Smooth muscle cell of the coronary artery (primary cell): ENCODE measurements at places on chromosomes 7 and 10. TPM values are rescaled to one million over a fixed set of nuclear protein-coding genes. Genes with fewer than 3 reads are reported as not detected.

Gene FAM25A
- total RNA-seq, result not detected in 2 replicates

Gene GPAM
- 8.6 and 11.1 TPM in 2 replicates for total RNA-seq

Gene POU6F2
- not detected in 2 replicates for total RNA-seq

Gene TLX1
- total RNA-seq, result not detected in 2 replicates

Gene AFAP1L2
- 0.08 and 0.47 TPM in 2 replicates for total RNA-seq

Gene ZNF107
- 0.70 and 1.2 TPM in 2 replicates for total RNA-seq

Gene HEPACAM2
- total RNA-seq, result under 0.01 TPM in 1 of 2 replicates, not detected in the other

Gene TAS2R38
- not detected in 2 replicates for total RNA-seq

Gene SFXN2
- total RNA-seq, result 4.1 and 5.6 TPM in 2 replicates

Gene HDAC9
- 17.7 and 21.2 TPM in 2 replicates for total RNA-seq

Gene CHST15
- 6.8 and 13.0 TPM in 2 replicates for total RNA-seq

Gene VSTM4
- 0.23 and 11.1 TPM in 2 replicates for total RNA-seq

Gene SLC13A1
- total RNA-seq, result not detected in 2 replicates

Gene MYH16
- 0.08 TPM in 1 of 2 replicates, not detected in the other for total RNA-seq

Gene PALD1
- total RNA-seq, result 1.1 and 1.7 TPM in 2 replicates

Gene CYP17A1
- total RNA-seq, result not detected in 2 replicates

Gene ZNF438
- total RNA-seq, result 1.8 and 2.2 TPM in 2 replicates

Gene NPY
- total RNA-seq, result not detected in 2 replicates

Gene NPY4R2
- total RNA-seq, result 0.12 TPM in 1 of 2 replicates, not detected in the other

Gene SORCS1
- not detected in 2 replicates for total RNA-seq

Gene DGKI
- 1.4 and 2.9 TPM in 2 replicates for total RNA-seq

Gene PDLIM1
- 4.6 and 35.0 TPM in 2 replicates for total RNA-seq

Gene ARHGAP19
- total RNA-seq, result 4.8 and 4.9 TPM in 2 replicates

Gene TAS2R5
- 0.38 and 0.59 TPM in 2 replicates for total RNA-seq

Gene SEMA3A
- 6.0 and 91.7 TPM in 2 replicates for total RNA-seq

Gene CALML5
- total RNA-seq, result not detected in 2 replicates

Gene CBX3
- 31.1 and 97.9 TPM in 2 replicates for total RNA-seq

Gene SCIN
- total RNA-seq, result 0.23 and 0.75 TPM in 2 replicates

Gene GIMAP4
- 0.35 TPM in 1 of 2 replicates, not detected in the other for total RNA-seq

Gene HOXA7
- not detected in 2 replicates for total RNA-seq

Gene ZNF398
- 4.0 and 4.7 TPM in 2 replicates for total RNA-seq

Gene IL2RA
- total RNA-seq, result not detected in 2 replicates

Gene CFAP46
- total RNA-seq, result 0.12 and 0.38 TPM in 2 replicates

Gene SEMA4G
- total RNA-seq, result 0.47 and 0.53 TPM in 2 replicates

Gene AKR1C8
- not detected in 2 replicates for total RNA-seq

Gene C10orf143
- total RNA-seq, result 0.68 and 0.82 TPM in 2 replicates

Gene FOXP2
- 0.08 and 5.6 TPM in 2 replicates for total RNA-seq

Gene OR2A1
- 0.08 and 0.12 TPM in 2 replicates for total RNA-seq

Gene FAM237B
- total RNA-seq, result not detected in 2 replicates

Gene MPP7
- total RNA-seq, result 0.23 and 0.38 TPM in 2 replicates

Gene PON3
- total RNA-seq, result not detected in 2 replicates

Gene KCNIP2
- 0.30 and 1.1 TPM in 2 replicates for total RNA-seq

Gene NANOS1
- 0.12 and 0.75 TPM in 2 replicates for total RNA-seq

Gene LRIT2
- not detected in 2 replicates for total RNA-seq

Gene BTBD16
- under 0.01 TPM in 1 of 2 replicates, not detected in the other for total RNA-seq

Gene TRUB1
- total RNA-seq, result 12.1 and 28.3 TPM in 2 replicates

Gene C7orf33
- total RNA-seq, result not detected in 2 replicates

Gene CABCOCO1
- total RNA-seq, result 0.60 TPM in 1 of 2 replicates, not detected in the other

Gene SRRT
- total RNA-seq, result 33.9 and 40.3 TPM in 2 replicates

Gene MYOF
- total RNA-seq, result 116 and 191 TPM in 2 replicates

Gene NOC3L
- total RNA-seq, result 9.1 and 18.2 TPM in 2 replicates

Gene TMEM273
- 0.47 TPM in 1 of 2 replicates, not detected in the other for total RNA-seq

Gene CALHM3
- not detected in 2 replicates for total RNA-seq

Gene UTF1
- total RNA-seq, result not detected in 2 replicates

Gene CUZD1
- total RNA-seq, result 0.30 and 0.47 TPM in 2 replicates

Gene A1CF
- not detected in 2 replicates for total RNA-seq

Gene DENND10
- total RNA-seq, result 71.8 and 107 TPM in 2 replicates

Gene ACTL6B
- total RNA-seq, result not detected in 2 replicates

Gene ASAH2B
- total RNA-seq, result 1.2 and 4.0 TPM in 2 replicates

Gene TRIM73
- 0.68 and 1.3 TPM in 2 replicates for total RNA-seq
